ENCODE measurements at places on chromosomes 3 and 15. TPM values are rescaled to one million over a fixed set of nuclear protein-coding genes. Genes with fewer than 3 reads are reported as not detected.

Gene KCNAB1
- total RNA-seq: 0.36 TPM

GRCh38 chr3:71366988-71367604 lies 216.4 kb downstream of the FOXP1 start:
- no peaks in the 10 kb centered on the region for H3K27me3 ChIP-seq
- H3K4me1 ChIP-seq: peaks cover 13% of the 10 kb centered on the region
- no peak for DNase-seq
- no peak overlapping the region for H3K4me3 ChIP-seq
- H3K36me3 ChIP-seq: no peaks in the 10 kb centered on the region

Gene C15orf40
- total RNA-seq: 13.4 TPM

DNA sequence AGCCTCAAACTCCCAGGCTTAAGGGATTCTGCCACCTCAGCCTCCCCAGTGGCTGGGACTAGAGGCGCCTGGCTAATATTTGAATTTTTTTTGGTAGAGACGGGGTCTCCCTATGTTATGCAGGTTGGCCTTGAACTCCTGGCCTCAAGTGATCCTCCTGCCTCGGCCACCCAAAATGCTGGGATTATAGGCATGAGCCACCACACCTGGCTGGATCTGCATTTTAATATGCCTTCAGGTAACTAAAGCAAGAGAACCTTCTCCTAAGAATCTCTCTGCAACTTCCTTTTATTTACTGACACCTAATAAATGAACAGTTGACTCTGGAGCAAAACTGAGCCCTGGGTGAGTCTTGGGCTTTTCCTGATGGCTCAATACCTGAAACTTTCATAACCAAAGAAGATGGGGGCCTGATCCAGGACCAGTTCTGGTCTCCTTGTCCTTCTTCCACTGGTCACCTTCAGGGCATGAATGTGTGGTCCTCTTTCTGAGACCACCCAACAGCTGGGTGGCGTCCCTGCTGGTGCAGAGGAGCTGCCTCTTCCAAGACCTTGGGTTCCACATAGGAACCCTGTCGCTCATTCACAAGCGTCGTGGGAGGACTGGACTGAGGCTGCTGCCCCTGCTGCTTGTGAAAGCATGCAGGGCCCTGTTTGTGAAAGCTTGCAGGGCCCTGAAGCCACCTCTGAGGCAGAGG lies 28.2 kb downstream of the CCR9 start:
- DNase-seq: no peak
- peaks cover 11% of the 10 kb centered on the region for H3K27me3 ChIP-seq
- peaks cover 11% of the 10 kb centered on the region for H3K4me1 ChIP-seq
- H3K27ac ChIP-seq: no peak overlapping the region

DNA sequence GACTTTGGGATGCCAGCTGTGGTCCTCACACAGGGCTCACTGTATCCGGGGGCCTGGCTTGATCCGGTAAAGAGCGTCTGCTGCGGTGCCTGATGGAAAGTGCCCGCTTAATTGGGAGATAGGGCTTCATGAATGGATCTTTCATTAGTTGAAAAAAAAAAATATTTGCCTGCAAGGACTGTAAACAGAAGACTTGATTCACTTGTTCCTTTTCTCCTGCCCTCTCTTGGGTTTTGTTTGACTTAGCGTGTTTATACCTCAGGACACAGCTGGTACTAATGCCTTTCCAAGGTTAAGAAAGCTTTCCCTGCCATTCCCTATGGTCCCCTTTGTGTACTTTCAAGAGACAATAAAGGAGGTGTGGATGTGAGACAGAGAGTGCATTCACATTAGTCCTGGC lies 493.3 kb downstream of the LPP start:
- no peaks in the 10 kb centered on the region for H3K27me3 ChIP-seq
- no peak for DNase-seq

GRCh38 chr3:169627073-169627472 lies 36.4 kb downstream of the MECOM start:
- H3K27ac ChIP-seq: no peak overlapping the region
- H3K27me3 ChIP-seq: no peaks in the 10 kb centered on the region
- no peak overlapping the region for H3K4me3 ChIP-seq
- no peaks in the 10 kb centered on the region for H3K4me1 ChIP-seq

DNA sequence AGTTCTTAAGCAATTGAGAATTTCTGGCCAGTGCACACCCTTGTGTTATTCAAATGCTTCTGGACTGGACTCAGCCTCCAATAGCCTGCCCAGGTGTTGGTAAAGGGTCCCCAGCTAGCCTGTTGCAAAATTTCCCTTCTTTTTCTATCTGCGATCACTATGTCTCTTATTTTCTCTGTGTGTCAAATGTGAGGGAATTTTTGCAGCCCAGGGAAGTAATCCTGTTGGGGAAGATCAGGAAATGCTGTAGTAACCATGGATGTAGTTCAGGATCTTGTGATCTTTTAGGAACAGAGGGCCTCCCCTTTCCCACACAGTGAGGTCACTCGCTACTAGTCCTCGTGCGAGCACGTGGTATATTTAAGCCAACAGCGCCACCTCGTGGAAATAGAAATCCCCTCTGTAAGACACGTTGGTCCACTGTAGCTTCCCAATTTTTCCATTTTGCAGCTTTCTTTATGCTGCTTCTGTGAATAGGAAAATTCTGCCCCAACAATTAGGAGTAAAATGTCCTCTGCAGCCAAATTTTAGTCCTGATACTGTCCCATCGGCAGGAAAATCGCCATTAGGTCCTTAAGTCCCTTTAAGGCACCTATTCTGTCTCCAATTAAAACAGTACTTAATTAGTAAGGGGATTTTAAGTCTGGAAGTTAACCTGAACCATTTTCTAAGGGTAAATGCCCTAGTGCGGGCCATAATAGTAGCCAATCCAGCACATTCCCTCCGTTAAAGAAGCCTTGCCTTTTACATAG lies 4.0 kb upstream of the SMCO1 start:
- no peak overlapping the region for H3K27ac ChIP-seq
- H3K27me3 ChIP-seq: no peaks in the 10 kb centered on the region
- H3K4me3 ChIP-seq: no peak overlapping the region
- H3K36me3 ChIP-seq: no peaks in the 10 kb centered on the region

Gene PTPRG
- total RNA-seq: 148 TPM

- no peaks in the 10 kb centered on the region for H3K4me1 ChIP-seq
- H3K27ac ChIP-seq: no peak overlapping the region
- H3K4me3 ChIP-seq: no peak overlapping the region
- DNase-seq: no peak
- H3K36me3 ChIP-seq: no peaks in the 10 kb centered on the region
Observed at GRCh38 chr3:182567700-182568099, 225.6 kb upstream of the ATP11B start.

- H3K4me3 ChIP-seq: no peak overlapping the region
- peaks cover 76% of the 10 kb centered on the region for H3K36me3 ChIP-seq
- no peak overlapping the region for H3K27ac ChIP-seq
- DNase-seq: no peak
- H3K4me1 ChIP-seq: no peaks in the 10 kb centered on the region
Observed at GRCh38 chr15:44595246-44595645, 58.3 kb downstream of the EIF3J start.

DNA sequence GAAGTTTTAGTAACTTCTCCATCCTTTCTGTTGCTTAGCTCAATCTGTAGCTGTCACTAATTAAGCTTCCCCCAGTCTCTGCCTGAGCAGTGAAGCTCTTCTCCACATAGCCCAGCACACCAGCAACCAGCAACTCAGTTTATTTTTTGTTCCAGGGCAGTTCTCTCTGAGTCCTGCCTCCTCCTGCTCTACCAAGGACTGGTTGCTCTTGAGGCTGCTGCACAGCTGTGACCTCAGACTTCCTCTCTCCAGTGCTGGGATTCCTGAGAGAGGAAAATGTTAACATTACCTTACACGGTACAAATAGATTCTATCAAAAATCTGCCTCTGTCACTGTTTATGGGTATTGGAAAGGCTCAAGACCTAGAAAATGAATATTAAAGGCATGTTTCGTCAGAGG lies 294.7 kb downstream of the OXSM start:
- H3K4me1 ChIP-seq: no peaks in the 10 kb centered on the region
- no peak overlapping the region for H3K4me3 ChIP-seq
- no peak overlapping the region for H3K27ac ChIP-seq
- DNase-seq: no peak

DNA sequence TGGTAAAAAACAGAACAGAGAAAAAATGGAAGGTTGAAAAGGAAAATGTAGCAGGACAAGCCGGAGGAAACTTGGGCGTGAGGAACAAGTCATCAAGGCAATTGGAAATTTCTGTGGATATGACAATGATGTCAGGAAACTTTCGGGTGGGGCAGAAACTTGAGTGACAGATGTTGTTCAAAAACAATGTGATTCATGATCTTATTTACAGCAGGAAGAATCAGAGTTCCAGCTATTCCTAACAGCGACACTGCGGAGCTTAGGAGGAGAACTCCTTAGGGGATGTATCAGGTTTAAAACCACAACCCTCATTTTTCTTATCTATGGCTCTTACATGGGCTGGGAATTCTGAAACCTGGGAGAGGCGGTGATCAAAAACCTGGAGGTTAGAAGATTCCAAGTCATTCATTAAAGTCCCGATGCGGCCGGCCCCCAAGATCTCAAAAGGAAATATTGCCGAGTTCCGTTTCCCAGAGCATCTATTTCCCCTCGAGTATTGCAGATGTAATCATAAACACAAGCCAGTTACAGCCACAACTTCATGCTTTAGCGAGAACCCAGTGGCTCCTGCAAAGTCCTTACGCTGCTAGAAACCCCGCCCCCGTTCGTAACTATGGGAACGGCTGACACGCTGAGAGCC lies 659 bp upstream of the ARRDC4 start:
- peak; percentile 34 for DNase-seq
- H3K36me3 ChIP-seq: no peaks in the 10 kb centered on the region
- peaks cover 27% of the 10 kb centered on the region for H3K4me1 ChIP-seq
- peak overlapping the region; percentile 58 for H3K27ac ChIP-seq
- H3K4me3 ChIP-seq: peak overlapping the region; percentile 69

- H3K27ac ChIP-seq: no peak overlapping the region
- peak; percentile 57 for DNase-seq
- peaks cover 12% of the 10 kb centered on the region for H3K4me1 ChIP-seq
- H3K4me3 ChIP-seq: no peak overlapping the region
Observed at GRCh38 chr15:92095693-92096092, 242.2 kb downstream of the SLCO3A1 start.

Gene WDR48
- total RNA-seq: 39.8 TPM

DNA sequence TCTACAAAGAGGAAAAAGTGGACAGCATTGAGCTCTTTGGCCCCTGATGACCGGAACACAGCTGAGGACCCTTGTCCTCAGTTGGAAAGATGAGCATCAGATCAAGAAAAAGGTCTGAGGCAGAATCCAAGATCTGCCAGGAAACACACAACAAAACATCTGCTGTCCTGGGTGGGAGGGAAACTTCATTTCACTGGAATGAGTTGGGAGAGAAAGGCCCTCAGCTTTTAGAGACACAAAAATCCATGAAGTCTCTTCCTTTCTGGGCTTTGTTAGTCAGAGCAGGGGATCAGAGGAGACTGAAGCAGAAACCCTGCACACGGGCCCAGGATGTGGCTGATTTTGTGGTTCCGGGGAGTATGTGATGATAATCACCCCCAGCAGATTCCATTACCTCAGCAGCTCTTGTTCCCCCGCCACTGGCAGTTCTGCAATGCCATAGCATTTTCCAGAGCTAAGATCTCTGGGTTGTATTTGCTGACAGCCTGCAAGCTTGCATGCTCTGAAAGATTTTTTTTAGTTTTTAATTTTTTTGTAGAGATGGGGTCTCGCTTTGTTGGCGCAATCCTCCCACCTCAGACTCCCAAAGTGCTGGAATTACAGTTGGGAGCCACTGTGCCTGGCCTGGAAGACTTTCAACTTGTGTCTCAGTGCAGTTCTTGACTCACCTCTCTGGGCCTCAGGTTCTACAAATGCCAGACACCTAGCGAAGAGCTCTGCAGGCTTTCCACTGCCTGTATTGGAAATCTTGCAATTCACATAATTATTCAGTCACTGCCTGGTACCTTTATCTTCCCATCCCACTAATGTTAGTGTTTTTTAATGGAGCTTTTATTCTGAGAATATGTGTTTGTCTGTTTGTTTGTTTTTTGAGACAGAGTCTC lies 5.8 kb upstream of the TATDN2 start:
- peak overlapping the region; percentile 33 for H3K27ac ChIP-seq
- H3K4me1 ChIP-seq: no peaks in the 10 kb centered on the region
- no peaks in the 10 kb centered on the region for H3K27me3 ChIP-seq

Gene ARPP21
- total RNA-seq: not detected

DNA sequence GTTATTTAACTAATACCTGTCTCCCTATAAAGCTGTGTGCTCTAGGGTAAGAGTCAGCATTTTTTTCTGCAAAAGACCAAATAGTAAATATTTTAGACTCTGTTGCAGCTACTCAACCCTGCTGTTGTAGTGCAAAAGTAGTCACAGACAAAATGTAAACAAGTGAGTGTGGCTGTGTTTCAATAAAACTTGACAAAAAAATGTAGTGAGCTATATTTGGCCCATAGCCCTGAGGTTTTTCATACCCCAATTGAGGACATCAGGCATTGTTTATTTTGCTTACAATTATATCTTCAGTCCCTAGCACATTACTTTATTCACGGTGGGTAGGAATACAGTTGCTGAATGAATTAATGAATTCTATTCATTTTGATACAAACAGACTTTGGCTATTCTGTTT lies 58.7 kb upstream of the TBC1D5 start:
- H3K4me1 ChIP-seq: peaks cover 12% of the 10 kb centered on the region
- no peak for DNase-seq
- no peaks in the 10 kb centered on the region for H3K27me3 ChIP-seq
- H3K36me3 ChIP-seq: no peaks in the 10 kb centered on the region

GRCh38 chr15:89196994-89197393 lies 24.4 kb downstream of the RLBP1 start:
- peaks cover 40% of the 10 kb centered on the region for H3K36me3 ChIP-seq
- H3K4me1 ChIP-seq: peaks cover 38% of the 10 kb centered on the region
- H3K27me3 ChIP-seq: no peaks in the 10 kb centered on the region
- H3K27ac ChIP-seq: peak overlapping the region; percentile 84
- H3K4me3 ChIP-seq: no peak overlapping the region

DNA sequence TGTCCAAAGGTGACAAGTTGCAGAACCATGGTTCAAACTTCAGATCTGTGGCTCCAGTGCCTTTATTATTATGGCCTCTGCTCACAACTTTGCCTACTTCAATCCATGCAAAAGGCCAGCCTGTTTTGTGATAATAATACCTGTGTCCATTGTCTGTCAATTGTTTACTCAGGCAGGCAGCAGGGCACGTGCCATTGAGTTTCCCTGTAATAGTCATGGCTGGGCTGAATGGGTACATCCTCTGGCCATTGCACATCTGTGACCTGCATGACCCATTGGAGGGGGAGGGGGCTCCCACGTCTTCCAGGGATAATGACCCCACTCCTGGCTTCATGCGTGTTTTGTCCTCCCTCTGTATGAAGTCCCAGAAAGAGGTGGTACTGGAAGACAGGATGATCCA lies 215.4 kb downstream of the SSR3 start:
- H3K4me1 ChIP-seq: no peaks in the 10 kb centered on the region
- H3K36me3 ChIP-seq: no peaks in the 10 kb centered on the region
- DNase-seq: no peak
- H3K4me3 ChIP-seq: no peak overlapping the region
- no peaks in the 10 kb centered on the region for H3K27me3 ChIP-seq

- no peaks in the 10 kb centered on the region for H3K36me3 ChIP-seq
- no peaks in the 10 kb centered on the region for H3K4me1 ChIP-seq
- DNase-seq: peak; percentile 56
- no peak overlapping the region for H3K27ac ChIP-seq
- H3K4me3 ChIP-seq: no peak overlapping the region
Observed at GRCh38 chr3:141782386-141782932, 19.3 kb downstream of the GRK7 start.

- no peaks in the 10 kb centered on the region for H3K36me3 ChIP-seq
- peak; percentile 94 for DNase-seq
Observed at GRCh38 chr3:25854635-25855034, 64.7 kb downstream of the OXSM start.

GRCh38 chr3:14775011-14775410 lies 43.8 kb upstream of the FGD5 start:
- H3K27me3 ChIP-seq: no peaks in the 10 kb centered on the region
- no peak overlapping the region for H3K4me3 ChIP-seq
- H3K36me3 ChIP-seq: no peaks in the 10 kb centered on the region
- DNase-seq: no peak
- no peak overlapping the region for H3K27ac ChIP-seq
- no peaks in the 10 kb centered on the region for H3K4me1 ChIP-seq
